ENCODE measurements at places on chromosomes 1 and 21.

GRCh38 chr1:213051881-213052202 lies 801 bp downstream of the RPS6KC1 start:
- DNase-seq: no peak

GRCh38 chr1:59113876-59114457 lies 182.9 kb upstream of the FGGY start:
- no peak for DNase-seq

DNA sequence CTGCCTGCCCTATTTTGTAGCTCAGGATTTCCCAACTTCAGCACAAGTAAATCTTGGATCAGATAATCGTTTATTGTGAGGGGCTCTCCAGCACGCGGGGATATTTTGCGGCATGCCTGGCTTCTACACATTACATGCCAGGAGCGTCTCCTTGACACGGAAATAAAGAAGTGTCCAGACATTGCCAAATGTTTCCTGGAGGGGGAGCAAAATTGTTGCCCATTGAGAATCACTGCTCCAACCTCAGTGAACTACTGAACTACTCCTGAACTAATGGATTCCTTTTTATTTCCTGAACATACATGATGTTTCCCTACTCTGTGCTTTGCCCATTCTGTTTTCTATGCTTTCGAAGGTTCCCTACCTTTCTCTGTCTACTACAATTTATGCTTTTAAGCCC lies 1359.1 kb upstream of the ADGRL2 start:
- no peak for DNase-seq

- no peak for DNase-seq
Measured at GRCh38 chr1:47551971-47552528, 114.2 kb downstream of the FOXD2 start.

DNA sequence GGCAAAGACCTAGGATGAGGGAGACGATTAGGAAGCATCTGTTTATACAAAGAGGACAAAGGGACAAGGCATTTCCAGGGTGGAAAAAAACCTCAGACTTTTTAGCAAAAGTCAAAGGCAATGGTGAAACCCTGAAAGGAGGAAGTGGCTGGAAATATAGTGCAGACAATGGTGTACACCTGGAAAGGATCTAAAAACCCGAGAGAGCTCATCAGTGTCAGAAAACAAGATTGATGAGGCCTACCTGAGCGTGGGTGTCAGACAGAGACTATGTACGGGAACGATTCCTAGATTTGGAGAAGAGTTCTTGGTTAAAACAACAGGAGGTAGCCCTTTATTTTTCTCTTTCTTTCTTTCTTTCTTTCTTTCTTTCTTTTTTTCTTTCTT lies 68.8 kb upstream of the HUNK start:
- no peak for DNase-seq

GRCh38 chr1:112754116-112754628 lies 39.0 kb upstream of the PPM1J start:
- no peak for DNase-seq

DNA sequence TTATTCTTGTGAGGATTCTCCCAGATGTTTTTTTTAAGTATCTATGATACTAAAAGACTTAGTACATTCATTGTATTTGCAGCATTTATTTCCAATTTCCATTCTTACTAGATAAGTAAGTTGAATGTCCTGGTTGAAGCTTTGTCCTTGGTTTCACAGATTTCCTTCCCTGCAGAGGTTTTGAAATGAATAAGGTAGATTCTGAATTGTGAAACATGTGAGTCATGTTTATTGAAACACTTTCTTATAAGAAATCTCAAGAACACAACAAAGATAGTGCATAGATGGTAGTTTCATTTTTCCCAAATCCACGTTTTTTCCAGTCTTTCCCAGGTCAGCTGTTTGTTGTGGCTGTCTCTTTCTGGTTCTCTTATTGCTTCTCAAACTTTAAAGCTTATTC lies 24.8 kb downstream of the GABPA start:
- DNase-seq: no peak

DNA sequence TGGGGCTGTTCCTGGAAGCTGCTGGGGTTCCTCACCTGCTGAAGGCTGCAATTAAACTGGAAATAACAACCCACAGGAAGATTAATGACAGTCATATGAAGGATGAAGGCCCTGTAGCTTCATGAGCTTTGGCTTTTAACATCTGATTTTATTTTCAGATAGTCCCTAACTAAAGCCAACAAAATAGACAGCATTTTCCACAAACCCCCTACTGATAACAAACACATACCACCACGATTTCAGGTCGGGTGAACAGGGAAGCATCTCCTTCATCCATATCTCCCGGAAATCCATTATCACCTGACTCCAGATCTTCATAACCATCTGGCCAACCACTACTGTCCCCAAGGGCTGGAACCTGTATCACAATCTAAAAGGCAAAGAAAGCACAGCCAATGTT lies 169.6 kb downstream of the TGFBR3 start:
- no peak for DNase-seq

DNA sequence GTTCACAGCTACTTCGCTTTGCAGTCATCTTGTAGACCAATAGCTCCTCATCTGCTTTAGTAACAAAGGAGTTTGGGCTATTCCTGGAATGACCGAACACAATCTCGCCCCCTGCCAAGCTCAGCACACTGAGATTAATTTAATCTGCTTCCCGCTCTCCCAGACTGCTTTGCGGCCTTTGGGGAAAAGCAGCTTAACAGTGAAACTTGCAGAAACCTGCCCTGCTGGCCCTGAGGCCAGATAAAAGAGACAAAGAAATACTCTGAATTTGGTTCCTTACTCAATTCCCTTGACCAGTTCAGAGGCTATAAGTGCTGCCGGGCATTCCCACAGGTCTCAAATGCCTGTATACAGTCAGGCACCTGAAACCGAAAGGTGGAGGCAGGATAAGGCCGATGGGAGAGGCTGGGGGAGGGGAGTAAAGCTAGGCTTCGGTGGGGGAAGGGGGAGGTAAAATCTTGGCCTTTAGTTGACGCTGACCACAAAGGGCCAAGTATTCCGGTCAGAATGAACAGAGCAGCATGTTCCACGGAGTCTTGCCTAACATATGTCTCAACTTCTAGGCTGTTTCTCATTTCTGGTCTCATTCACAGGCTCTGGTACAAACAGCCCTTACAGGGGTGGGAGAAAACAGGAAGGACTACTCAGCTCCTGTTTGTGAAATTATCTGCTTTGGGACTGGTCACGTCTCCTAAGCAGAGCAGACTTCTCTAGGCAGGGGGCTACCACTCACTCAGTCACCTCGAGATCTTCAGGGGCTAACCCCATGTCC lies 17.7 kb upstream of the A3GALT2 start:
- no peak for DNase-seq

- DNase-seq: peak; percentile 40
Measured at GRCh38 chr1:226110249-226111097, 48.0 kb downstream of the H3-3A start.

DNA sequence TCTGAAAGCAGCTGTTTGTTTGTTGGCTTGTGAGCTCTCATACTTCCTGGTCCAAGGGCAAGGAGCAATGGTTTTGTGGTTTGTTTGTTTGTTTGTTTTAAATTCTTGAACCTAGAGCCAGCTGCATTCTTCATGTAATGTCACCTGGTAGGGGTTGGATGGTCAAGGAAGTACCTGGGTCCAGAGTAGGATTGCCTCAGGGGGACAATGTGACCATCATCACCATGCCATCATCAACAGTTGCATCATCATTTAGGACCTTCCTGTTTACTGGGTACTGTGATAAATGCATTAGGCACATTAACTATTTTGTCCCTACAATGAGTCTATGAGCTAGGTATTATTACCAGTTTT lies 14.7 kb upstream of the MYOG start:
- DNase-seq: no peak

DNA sequence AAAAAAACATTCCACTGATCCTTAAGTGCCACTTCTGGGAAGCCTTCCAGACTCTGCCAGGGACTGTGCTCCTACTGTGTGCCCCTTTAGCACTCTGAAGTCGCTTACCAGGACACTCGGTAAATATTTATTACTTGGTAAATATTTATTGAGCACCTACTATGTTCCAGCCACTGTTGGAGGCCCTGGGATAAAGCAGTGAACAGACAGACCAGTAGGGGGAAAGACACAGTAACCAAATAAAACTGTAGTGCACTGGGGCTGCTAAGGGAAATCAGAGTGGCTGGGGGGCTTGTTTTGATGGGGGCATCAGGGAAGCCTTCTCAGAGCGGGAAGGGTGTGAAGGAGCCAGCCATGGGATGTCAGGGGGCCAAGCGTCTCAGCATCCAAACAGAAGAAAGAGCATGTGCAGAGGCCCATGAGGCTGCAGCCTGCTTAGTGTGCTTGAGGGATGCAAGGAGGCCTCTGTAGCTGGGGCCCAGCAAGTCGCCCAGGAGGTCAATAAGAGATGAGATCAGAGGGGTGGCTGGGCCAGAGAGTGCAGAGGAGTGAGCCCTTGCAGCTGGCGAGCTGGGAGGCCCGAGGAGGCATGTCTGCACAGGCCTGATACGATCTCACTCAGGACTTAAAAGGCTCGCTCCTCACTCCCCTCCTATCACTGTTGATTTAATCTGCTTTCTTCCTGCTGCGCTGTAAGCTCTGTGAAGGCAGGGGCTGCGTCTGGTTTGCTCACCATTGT lies 28.6 kb downstream of the KAZN start:
- no peak for DNase-seq

DNA sequence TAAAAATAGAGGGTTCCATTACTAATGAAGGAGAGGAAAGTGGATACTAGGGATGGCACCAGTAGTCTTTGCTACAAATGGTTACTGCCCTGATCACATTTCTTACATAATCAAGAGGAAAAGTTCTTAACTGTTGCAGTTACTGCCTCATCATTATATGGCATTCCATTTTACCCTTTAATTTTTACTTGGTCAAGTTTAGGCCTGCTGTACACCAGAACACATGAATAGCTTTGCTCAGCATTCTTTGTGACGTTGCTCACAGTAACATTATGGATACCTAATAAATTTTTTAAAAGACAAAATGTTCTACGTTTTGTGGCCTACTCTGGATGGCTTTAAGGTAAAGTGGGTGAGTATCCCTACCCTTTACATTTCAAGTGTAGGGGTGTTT lies 38.6 kb upstream of the CR1L start:
- no peak for DNase-seq

GRCh38 chr1:192554904-192555303 lies 20.7 kb upstream of the RGS1 start:
- no peak for DNase-seq

All from esophagus squamous epithelium (tissue), 5 donors.